MM.1S (cell line): ENCODE measurements at places on chromosomes 7 and 10.

GRCh38 chr10:113709221-113709838 is 29.6 kb downstream of the CASP7 start:
- DNase-seq: no peak

- peak; percentile 12 for DNase-seq
Measured at GRCh38 chr10:35316218-35316967, 19.9 kb upstream of the CCNY start.

DNA sequence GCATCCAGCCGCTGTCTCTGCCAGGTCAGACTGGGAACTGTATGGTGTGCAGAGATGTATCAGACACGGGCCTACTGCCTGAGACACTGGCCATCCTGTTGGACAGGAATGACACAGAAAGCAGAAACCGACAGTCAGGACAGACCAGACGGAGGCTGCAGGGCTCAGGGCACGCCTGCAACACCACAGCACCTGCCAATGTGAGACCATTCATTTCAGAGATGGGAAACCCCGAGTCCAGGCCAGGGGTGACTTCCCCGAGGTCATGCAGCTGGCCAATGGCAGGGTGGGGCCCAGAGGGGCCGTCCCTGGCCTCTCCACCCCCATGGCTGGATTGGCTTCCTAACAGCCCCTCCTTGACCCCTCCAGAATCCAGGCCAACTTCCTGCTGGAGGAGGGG is 34.7 kb downstream of the GRID1 start:
- no peak for DNase-seq

- no peak for DNase-seq
Measured at GRCh38 chr7:2601907-2602306, 29.9 kb upstream of the TTYH3 start.

DNA sequence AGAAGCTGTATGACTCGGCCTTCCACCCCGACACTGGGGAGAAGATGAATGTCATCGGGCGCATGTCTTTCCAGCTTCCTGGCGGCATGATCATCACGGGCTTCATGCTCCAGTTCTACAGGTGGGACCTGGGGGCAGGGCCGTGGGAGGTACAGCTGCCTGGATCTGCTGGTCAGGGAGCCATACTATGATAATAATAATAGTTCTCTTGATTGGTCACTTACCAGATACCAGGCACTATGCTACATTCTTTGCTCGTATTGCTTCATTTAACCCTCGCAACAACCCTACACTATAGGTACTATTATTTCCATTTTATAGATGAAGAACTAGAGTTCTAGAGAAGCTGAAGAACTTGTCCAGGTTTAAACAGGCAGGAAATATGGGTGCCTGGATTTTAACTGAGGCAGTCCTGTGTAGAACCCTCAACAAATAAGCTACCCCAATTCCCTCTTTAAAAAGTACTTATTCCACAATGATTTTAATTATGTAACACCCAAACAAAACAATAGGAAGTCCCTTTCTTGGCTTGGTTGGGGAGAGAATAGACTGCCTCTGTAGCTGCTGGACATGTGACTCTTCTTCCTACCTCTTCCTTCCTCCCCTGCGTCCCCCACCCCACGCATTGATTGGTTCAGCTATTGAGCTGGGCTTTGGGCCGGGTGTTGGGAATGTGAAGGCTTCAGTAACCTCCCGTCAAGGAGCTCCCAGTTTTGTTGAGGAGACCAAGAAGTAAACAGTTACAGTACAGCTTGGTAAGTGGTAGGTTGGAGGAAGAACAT is 12.8 kb downstream of the SFXN2 start:
- no peak for DNase-seq

DNA sequence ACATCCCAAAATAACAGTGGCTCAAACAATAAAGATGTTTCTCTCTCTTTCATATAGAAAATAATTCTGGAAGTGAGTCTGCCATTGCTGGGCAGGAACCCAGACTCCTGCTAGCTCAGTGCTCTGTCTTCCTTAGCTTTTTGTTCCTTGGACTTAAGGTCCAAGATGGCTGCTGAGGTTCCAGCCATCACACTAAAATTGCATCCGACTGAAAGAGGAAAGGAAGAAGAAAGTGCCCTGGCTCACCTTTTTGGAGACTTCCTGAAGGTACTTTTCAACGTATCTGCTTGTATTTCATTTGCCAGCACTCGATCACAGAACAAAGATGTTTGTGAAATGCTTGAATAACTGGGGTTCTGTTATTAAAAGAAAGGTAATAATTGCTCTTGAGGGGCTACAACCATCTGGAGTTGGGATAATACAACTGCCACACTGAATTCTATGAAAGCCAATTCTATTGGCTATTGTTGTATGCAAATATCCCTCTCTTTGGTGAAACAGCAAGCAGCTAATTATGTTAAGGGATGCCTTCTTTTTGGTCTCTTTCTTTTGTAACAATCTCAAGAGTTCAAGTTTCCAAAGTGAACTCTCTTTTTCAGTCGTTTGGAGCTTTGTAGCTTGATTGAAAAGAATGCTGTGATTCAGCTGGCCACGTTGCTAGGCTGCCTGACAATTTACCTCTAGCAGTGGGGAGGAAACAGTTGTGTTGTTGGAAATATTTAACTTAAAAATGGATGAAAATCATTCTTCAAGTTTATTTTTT is 83.9 kb downstream of the BAMBI start:
- no peak for DNase-seq

GRCh38 chr10:14820775-14821154 is 17.1 kb downstream of the CDNF start:
- no peak for DNase-seq

DNA sequence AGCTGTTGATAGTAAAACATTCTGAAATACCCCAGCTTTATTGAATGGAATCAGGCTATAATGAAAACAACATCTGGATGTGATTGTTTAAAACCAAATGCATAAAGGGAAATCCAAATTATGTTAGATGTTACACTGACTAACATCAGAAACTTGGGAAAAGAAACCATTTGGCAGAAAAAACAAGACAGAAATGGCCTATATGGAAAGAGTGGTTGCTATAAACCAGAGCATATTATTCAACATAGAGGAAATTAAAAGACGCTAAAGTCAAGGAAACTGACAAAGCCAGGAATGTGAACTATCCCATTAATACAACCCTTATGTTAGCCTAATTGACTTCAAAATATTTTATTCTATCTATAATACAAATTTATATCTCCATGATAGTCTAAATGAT is 53.0 kb upstream of the CABCOCO1 start:
- no peak for DNase-seq

- DNase-seq: no peak
Measured at GRCh38 chr7:128941946-128942526, 4.3 kb downstream of the IRF5 start.

GRCh38 chr7:45001138-45001694 is 1.2 kb downstream of the CCM2 start:
- DNase-seq: peak; percentile 97

DNA sequence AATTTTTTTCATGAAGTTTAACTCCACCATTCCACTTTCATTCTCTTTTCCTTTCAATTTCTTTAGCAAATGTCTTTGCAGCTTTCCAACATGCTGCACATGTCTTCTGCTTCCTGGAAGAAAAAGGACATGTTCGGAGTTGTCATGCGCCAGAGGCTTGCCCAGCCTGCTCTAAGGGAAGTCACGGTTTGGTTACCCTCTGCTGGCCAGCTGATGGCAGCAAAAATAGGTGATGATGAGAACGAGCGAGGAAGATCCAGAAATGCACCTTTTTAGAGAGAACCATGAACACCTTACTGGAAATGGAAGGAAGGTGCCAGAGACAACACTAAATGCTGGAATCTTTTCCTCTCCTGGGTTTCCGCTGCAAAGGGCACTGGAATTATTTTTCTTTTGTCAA is 4.9 kb upstream of the ZSCAN21 start:
- no peak for DNase-seq

DNA sequence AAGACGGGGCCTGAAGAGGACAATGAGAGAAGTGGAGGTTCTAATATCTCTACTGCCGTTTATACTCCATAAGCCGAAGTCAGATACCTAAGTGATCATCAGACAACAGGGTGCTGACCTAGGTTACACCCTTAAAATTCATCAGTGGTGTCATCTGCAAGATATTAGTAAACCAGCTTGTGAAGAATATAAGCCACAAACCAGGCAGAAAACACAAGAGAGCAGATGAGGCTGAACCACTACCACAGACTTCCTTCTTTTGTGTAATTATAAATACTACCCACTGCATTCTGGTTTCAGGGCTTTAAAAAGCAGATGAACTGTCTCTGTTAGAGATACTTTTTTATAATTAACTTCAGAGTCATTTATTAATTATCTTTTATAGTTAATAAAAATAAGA is 69.0 kb upstream of the LRRC17 start:
- no peak for DNase-seq

DNA sequence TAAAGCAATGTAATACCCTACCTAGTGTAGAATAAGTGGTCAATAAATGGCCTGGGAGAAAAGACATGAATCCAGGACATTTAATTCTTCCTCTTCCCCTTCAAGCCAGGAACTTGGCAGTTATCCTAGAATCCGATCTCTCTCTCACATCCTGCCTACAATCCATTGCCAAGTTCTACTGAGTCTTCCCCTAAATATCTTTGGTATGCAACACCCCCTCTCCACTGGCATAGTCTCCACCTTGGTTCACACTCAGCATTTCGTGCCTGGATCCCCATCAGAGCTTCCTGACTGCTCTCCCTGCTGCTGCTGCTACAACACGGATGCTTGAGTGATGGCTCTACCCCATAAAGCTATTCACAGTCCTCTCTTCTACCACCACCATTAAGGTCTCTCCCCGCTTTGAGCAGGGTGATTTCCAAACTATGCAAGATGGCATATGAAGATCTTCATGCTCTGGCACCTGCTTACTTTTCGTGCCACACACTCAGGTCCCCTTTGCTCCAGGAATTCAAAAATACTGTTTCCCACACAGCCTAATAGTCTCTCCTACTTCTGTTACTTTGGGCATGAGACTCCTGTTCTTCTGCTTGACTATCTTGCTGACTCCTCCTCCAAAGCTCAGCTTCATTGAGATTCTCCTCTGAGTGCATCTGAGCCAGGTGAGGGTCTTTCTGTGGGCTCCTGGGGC is 4.8 kb downstream of the ANK3 start:
- DNase-seq: no peak

DNA sequence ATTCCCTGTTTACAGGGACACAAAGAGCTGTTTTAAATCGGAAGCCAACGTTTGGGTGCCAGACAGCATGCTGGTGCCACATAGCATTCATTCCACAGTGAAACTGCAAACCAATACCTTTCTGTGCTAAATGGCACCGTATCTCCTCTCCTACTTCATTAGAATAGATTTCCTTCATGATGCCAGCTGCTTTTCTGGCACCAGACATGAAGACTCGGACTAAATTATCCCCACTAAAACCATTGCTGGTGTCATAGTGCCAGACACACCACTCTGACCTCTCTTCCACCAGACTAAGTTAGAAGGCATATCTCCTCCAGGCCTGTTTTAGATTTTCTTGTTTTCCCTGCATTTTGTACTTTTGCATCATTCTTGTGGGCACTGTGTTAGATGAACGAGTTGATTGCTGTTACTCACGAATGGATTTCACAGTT is 155.1 kb downstream of the ETV1 start:
- DNase-seq: no peak

GRCh38 chr7:140263277-140263676 is 86.5 kb upstream of the KDM7A start:
- DNase-seq: no peak

GRCh38 chr7:44883961-44884620 is 1.2 kb downstream of the PURB start:
- no peak for DNase-seq
